ENCODE measurements at places on chromosomes 16 and 17.

- peak; percentile 53 for DNase-seq
These were observed 5.9 kb downstream of the DPEP2 start for GRCh38 chr16:67993207-67994039.

GRCh38 chr16:65121870-65122723 is at the start of gene CDH11:
Gene CDH11 (minus strand): TSS chr16:65122063. CDS start chr16:65004869, 117,194 bp downstream.
- DNase-seq, result no peak

GRCh38 chr17:69802045-69802740 is 272.8 kb upstream of the KCNJ16 start:
- no peak for DNase-seq

DNA sequence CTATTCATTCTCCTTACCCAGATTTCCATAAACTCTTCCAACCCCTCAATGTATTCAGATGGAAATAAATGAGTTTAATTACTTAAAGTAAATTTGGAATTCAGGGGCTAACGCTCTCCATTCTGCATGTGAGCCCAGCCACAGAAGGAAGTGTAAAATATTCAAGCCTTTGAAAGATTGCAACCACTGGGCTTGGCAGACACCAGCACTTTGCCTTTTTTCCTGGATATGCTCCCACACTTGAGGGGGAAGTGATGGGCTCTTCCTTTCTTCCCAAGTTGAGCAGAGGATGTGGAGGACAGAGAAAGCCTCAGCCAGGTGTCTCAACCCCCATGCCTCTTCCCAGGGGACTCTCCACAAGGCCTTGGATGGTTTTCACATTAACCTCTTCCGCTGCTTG is 825.1 kb upstream of the EEF2KMT start:
- no peak for DNase-seq

DNA sequence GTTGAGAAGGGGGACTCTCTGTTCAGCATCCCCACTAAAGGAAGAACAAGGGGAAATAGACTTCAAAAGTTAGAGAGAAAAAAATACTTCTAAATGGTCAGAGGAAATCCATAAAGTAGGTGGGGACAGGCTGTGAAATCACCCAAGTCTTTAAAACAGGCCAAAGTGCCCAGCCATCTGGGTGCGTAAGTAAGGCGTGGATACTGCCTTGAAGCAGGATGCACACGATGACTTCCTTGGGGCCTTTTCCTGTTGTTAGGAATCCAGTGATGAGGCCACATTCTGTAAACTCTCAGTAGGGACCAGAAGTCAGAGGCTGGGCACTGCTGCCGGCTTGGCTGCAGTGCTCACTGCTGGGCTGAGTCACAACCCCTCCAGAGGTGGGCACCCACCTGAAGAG is 9.2 kb downstream of the AXIN2 start:
- no peak for DNase-seq

- DNase-seq, result no peak
These were observed 3.9 kb upstream of the NLRC5 start for GRCh38 chr16:56985288-56985961.

DNA sequence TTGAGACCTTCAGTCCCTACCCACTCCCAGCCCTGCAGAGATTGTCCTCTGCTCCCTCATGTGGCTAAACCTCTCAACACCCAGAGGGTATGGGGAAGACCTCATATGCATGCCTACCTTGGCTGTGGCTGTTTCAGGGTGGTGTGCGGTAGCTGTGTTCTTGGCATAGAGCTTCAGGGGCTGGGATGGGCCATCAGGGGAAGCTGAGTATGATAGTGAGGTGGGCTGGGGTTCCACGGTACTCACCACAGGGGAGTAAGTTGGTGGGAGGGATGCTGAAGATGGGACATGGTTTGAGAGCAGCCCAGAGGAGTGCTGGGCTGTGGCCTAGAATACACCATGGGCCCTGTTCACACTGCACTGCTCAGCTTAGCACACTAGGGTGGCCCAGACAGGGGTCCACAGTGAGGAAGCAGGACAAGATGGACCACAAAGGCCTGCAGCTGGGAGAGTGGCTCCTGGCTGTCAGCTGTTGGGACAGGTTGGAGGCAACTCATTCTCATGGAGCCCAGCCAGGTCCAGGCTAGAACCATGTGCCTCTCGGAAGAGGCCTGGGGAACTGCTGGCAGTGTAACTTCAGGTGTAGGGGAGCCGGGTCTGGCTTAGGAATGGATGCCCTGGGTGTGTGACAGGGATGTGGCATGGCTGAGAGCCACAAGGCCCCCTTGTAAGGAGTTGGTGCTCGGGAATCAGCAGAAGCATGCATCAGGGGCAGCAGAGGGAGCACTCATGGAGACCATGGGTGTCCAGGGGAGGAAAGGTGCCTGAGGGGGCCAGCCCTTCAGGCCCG is 3.1 kb downstream of the MFAP4 start:
- no peak for DNase-seq

DNA sequence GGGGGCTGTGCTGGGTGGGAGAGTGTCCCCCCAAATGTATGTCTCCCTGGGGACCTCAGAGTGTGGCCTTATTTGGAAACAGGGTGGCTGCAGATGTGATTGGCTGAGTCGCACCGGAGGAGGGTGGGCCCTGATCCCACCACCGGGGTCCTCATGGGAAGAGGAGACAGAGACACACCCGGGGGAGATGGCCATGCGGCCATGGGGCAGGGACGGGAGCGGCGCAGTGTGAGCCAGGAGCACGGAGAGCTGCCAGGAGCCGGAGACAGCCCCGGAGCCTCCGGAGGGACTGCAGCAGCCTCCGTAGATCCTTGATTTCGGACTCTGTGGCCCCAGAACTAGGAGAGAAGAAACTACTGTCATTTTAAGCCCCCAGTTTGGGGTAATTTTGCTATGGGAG is 1.6 kb upstream of the CIBAR2 start:
- DNase-seq, result no peak

- DNase-seq, result no peak
These were observed 52.3 kb upstream of the MRTFB start for GRCh38 chr16:14018851-14019250.

- no peak for DNase-seq
These were observed 1.8 kb downstream of the ZNF23 start for GRCh38 chr16:71460236-71460635.

Data from stimulated activated CD8-positive, alpha-beta memory T cell treated with anti-CD3 and anti-CD28 coated beads, Interleukin-4, amount 100 ng/mL, for 4 hours (primary cell).